Cerebellar nuclear complex (tissue), 1 donor: ENCODE measurements at places on chromosomes 2 and 18.

DNA sequence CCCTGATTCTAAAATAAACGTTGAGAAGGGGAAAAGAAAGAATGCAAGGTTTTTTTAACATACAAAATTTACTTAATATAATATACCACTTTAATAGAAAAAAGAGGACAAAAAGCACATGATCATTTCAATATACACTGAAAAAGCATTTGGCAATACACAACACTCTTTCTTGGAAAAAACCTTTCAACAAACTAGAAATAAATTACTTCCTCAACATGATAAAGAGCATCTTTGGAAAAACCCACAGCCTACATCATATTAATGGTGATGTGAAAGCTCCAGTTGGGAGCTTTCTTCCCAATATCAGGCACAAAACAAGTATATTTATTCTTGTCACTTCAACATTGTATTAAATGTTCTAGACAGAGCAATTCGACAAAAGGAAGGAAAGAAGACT lies 3.0 kb upstream of the POLR1B start:
- no peak for DNase-seq

GRCh38 chr2:6475155-6475940 lies 390.4 kb downstream of the CMPK2 start:
- DNase-seq: no peak

GRCh38 chr2:27376866-27377617 lies 3.5 kb downstream of the ZNF513 start:
- no peak for DNase-seq

GRCh38 chr2:69013840-69014821 lies 1.2 kb downstream of the ANTXR1 start:
- DNase-seq: no peak

- DNase-seq: peak; percentile 61
Observed at GRCh38 chr2:216692636-216693413, 2.5 kb downstream of the IGFBP5 start.

GRCh38 chr2:144480285-144480684 lies 39.6 kb downstream of the ZEB2 start:
- DNase-seq: no peak

DNA sequence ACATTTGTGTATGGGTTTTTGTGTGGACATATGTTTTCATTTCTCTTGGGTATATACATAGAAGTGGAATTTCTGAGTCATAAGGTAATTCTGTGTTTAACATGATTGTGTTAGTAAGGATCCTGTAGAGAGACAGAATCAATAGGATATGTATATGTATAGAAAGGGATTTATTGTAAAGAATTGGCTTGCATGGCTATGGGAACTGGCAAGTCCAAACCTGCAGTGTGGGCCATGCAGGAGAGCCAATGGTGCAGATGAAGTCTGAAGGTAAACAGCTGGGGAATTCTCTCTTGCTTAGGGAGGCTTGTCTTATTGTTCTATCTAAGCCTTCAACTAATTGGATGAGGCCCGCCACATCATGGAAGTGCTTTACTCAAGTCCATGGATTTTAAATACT lies 39.2 kb upstream of the IL1R2 start:
- no peak for DNase-seq

- no peak for DNase-seq
Observed at GRCh38 chr2:55883829-55884228, 39.8 kb downstream of the EFEMP1 start.

- DNase-seq: no peak
Observed at GRCh38 chr18:32160547-32160946, 29.3 kb upstream of the MEP1B start.

DNA sequence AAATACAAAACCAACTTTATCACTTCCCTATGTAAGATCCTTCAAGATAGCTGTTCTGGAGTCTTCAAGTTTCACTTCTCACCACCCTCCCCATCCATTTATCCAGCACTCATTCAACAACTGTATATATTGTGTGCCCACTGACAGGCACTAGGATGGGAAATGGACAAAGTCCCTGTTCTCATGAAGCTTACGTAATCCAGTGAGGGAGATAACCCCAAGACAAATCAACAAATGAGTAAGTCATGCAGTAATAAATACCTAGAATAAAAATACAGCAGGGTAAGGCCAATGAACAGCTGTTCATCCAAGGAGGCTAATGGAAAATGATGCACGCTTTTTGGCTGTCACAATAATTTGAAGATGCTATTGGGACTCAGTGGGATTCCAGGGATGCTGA lies 133.8 kb downstream of the MEMO1 start:
- DNase-seq: no peak

DNA sequence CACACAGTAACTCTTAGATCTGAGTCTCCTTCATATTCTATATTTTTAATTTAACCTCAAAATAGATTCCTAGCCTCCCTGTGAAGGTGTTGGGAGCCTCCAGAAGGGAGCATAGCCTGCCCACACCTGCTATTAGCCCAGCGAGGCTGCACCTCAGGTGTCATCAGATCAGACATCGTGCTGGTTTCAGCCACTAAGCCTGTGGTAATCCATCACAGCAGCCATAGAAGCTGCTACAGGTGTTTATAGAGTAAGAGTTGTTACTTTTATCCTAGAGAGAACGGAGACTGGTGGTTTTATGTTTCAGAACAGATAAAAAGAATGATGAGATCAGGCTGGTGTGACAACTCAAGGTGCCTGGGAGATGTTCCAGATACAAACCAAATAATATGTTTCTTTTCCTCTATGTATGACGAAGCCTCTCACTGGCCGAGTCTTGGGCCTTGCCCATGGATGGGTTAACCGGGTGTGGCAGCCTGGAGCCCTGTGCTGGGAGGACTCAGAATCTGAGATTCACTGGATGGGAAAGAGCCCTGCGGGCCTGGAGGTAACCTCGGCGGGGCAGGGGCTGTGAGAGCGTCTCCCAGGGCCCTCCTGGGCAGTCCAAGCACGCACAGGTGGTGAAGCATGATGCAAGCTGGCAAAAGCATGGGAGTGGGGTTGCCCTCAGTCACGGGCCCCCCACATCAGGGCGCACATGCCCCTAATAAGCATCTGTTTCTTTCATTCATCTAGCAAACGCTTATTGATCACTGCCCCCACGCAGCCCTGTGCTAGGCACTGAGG lies 73.7 kb downstream of the MRPS9 start:
- no peak for DNase-seq

DNA sequence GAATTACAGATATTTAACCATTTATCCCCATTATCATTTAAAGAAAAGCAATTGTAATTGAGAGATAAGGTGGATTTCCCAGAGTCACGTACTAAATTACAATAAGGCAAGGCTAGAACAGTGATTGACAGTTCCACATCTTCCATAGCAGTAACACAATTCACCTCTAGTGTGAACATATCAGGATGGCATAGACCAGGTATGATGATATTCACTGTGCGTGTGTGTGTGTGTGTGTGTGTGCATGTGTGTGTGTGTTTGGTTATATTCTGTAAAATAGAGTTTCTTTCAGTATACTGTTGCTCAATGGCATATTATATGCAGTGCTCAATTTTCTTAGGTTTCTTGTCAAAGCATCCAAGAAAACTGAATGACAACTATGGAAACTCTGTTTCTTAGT lies 1.7 kb downstream of the SCN2A start:
- no peak for DNase-seq
